ENCODE measurements at places on chromosomes 3 and 15. TPM values are rescaled to one million over a fixed set of nuclear protein-coding genes. Genes with fewer than 3 reads are reported as not detected.

The RETNLB gene
- total RNA-seq: not detected

- H3K4me1 ChIP-seq: no peaks in the 10 kb centered on the region
- H3K27me3 ChIP-seq: no peaks in the 10 kb centered on the region
- H3K27ac ChIP-seq: no peak overlapping the region
Measured at GRCh38 chr15:46441294-46442062, 806.6 kb downstream of the SQOR start.

- H3K27me3 ChIP-seq: no peaks in the 10 kb centered on the region
- H3K36me3 ChIP-seq: peaks cover 10% of the 10 kb centered on the region
- no peaks in the 10 kb centered on the region for H3K4me1 ChIP-seq
- H3K4me3 ChIP-seq: no peak overlapping the region
Measured at GRCh38 chr15:71893691-71894090, 83.3 kb downstream of the NR2E3 start.

The DNAJA4 gene
- total RNA-seq: 34.0 TPM

The GREM1 gene
- not detected for total RNA-seq

The CHDH gene
- 0.53 TPM for total RNA-seq

DNA sequence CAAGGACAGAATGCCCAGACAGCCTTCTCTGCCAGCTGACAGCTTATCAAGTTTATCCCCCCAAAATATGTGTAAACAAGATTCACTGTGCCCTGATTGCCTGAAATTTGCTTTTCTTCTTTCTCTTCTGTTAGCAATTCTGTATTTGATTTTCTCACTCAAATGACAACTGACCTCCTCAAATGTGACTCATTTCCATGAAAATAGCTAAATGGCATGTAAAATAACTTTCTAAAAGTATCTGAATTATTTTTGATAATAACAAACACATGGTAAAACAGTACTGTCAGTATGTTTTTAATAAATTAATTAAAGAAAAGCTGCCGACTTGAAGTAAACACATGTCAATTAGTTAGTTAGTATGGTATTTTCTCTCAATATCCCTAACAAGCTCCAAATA is 202.3 kb upstream of the STAC start:
- no peak overlapping the region for H3K27ac ChIP-seq
- H3K4me3 ChIP-seq: no peak overlapping the region
- DNase-seq: no peak
- H3K36me3 ChIP-seq: no peaks in the 10 kb centered on the region
- no peaks in the 10 kb centered on the region for H3K4me1 ChIP-seq

- H3K27ac ChIP-seq: no peak overlapping the region
- H3K4me3 ChIP-seq: no peak overlapping the region
- H3K36me3 ChIP-seq: peaks cover 19% of the 10 kb centered on the region
- no peak for DNase-seq
- H3K4me1 ChIP-seq: peaks cover 34% of the 10 kb centered on the region
- H3K27me3 ChIP-seq: no peaks in the 10 kb centered on the region
Measured at GRCh38 chr3:42588625-42589024, 2.0 kb upstream of the SS18L2 start.

The HDAC11 gene
- total RNA-seq: 0.70 TPM

DNA sequence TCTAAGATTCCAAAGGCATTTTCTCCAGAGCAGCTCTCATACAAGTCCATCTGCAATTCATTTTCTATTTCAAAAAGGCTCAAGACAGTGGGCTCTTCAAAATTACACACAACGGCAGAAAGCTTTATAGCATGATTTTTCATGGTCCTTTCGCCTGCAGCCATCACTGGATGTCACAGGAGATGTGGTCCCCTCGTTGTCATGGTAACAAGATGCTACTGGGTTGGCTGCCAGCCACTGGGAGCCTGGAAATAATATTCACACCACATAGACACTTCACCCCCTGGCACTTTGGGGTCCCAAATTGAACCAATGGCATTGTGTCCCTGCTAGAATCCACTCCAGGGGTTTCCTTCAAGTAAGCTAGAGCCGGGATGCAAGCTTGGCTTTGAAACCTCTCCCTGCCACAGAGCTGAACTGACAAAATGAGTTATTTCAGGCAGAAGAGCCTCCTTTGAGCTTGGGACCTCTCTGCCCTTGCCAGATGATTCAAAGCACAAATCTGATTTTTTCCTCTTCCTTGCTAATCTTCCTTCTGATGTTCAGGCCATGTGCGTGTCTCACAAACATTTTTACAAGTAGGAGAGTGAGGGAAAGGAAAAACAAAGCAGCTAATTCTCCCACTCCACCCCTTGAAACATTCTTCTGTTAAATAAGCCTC is 512.6 kb upstream of the ADAMTS9 start:
- H3K27ac ChIP-seq: no peak overlapping the region
- no peaks in the 10 kb centered on the region for H3K36me3 ChIP-seq
- no peaks in the 10 kb centered on the region for H3K27me3 ChIP-seq
- no peak for DNase-seq
- H3K4me3 ChIP-seq: no peak overlapping the region

DNA sequence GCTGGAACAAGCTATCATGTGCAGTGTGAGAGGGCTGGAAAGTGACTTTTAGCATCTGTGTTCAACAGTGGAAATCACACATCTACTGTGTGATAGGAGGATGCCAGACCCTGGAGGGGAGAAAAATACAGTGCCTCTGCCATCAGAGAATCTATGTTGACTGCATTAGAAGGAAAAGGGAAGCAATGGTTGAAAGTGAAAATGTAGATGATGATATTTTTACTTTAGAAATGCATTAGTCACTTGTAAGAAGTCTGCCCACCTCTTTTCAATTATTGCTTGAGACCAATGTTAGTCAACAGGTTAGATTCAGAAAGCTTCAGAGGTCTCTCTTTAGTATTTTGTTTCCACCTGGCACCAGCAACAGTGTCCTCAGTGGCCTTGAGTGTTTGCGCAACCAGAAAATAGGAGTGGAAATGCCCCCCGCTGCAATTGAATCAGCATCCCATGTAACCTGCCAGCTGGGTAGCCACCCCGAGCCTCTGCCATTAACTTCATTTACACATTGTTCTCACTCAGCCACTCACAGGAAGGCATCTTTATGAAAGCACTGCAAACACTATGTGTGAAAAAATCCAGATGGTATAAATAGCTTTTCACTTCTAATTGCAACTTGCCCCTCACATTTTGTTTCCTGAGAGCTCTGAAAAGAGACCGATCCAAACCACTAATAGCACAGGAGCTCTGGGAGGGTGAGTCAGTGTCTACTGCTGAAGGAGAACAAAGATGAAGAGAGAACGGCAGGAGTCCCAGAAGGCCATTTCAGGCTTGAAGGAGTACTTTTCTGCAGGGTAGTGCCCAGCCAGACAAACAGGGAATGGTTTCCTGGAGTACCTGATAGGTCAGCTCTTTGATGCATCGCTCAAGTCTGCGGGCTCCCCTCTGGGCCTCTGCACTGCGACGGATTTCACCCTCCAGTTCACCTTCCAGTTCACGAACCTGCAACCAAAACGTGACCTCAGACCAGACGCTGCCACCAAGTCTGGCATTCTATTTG is 92.1 kb downstream of the HHLA2 start:
- peaks cover 32% of the 10 kb centered on the region for H3K4me1 ChIP-seq
- H3K27ac ChIP-seq: peak overlapping the region; percentile 37
- peak; percentile 50 for DNase-seq
- no peak overlapping the region for H3K4me3 ChIP-seq
- peaks cover 11% of the 10 kb centered on the region for H3K36me3 ChIP-seq

- no peak for DNase-seq
- no peaks in the 10 kb centered on the region for H3K27me3 ChIP-seq
- H3K4me1 ChIP-seq: no peaks in the 10 kb centered on the region
- peaks cover 8% of the 10 kb centered on the region for H3K36me3 ChIP-seq
- no peak overlapping the region for H3K27ac ChIP-seq
- H3K4me3 ChIP-seq: no peak overlapping the region
Measured at GRCh38 chr3:106628407-106628806, 748.8 kb upstream of the CCDC54 start.

The SLC2A2 gene
- not detected for total RNA-seq
